KBM-7 (cell line): ENCODE measurements at places on chromosomes 12 and 14.
A peak's percentile ranks its signal among the peaks of the same experiment; 100 is the strongest.

- no peak for DNase-seq
Measured at GRCh38 chr12:67202678-67203012, 66.5 kb upstream of the CAND1 start.

DNA sequence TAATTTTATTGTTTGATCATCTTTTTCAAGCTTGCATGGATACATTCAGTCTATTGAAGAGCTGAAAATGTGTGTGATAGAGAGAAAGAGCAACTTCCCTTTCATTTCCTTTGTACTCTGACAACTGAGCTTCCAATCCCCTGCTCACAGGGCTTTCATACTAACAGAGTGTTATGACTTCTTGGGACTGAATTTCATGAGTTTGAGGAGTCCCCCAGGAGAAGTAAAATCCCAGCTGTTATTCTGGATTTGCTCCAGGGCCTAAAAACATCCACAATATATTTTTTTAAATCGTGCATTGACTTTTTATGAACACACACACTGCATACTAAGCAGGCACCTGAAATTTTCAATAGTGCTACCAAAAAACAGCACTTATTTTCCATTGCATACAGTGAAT, 195.8 kb upstream of the CAND1 start:
- no peak for DNase-seq

DNA sequence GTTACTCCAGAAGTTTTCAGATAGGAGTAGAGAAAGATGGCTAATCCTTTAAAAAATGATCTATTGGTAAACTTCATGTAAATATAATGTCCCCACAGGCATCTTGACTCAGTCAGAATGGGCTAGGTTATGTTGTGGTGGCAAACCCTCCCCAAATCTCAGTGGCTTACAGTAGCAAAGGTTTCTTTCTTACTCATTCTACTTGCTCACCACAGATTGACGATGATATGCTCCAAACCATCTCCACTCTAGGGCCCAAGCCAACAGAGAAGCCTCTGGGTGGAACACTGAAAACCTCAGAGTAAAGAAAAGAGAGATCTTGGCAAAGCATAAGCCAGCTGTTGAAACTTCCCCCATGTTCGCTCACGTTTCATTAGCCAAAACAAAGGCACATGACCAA, 146.4 kb downstream of the EMP1 start:
- DNase-seq, result no peak

- DNase-seq, result no peak
Measured at GRCh38 chr12:75781532-75782046, 250.0 kb downstream of the PHLDA1 start.

DNA sequence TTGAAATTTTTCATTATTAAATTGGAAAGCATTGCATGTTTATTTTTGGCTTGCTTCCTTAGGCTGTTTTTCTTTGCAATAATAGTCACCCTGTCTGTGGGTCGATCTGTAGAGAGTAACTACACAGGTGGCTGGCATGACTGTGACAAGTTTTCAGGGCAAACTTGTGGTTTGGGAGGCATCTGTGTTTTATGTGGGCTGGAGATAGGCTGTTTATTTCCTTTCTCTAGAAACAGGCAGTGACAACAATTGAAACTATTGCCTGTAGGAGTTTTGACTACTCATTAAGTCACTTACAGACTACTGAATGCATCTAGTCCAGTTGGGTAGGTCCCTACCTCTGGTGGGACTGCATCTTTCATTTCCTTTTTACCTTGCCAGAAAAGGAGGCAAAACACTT, 155.6 kb downstream of the DYRK2 start:
- no peak for DNase-seq

DNA sequence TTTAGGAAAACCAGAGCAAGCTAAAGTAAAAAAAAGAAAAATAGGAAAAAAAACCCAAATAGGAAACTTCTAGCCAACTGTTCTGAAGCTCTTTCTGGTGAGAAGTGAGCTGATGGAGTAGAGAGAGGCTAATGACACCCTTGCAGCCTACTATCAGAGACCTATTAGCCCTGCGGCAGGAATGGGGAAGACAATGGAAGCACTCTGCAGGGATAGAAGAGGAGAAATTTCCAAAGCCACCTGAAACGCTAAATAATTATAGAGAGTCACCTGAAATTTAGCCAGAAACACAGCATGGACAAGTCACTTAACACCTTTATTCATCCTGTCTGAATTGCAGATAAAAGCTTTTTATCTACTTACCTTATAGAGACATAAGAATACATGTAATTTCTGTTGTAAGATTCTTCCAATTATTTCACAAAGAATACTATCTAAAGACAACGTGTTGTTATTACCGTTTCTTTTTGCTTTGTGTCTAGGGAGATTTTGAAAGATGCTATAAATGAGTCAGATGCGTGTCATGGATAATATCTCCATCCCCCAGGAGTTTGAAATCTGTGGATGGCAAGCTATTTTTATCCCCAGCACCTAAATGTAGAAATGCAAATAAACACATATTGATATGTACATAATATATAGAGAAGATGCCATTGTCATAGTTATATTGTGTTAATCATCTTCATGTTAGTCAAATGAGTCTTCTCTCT, 138.6 kb downstream of the TPH2 start:
- DNase-seq, result no peak

GRCh38 chr14:104749111-104749649, 3.8 kb upstream of the SIVA1 start:
- no peak for DNase-seq

DNA sequence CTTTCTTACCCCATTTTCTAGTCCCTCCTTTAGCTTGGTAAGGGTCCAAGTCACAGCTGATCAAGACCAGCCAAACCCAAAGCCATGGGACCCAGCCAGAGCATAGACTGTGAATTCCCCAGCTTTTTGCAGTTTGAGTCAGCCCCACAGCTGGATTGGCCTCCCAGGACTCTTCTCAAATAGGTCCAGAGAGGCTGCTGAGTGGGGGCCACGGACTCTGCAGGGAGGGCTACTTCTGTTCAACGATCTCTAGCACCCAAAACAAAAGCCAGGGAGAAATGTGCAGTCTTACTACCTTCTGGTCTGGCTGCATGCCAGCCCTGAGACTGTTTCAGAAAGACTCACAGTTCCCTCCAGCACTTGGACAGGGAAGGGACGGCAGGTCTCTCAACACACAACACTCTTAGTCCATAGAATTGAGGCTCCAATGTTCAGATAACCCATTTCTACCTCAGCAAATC, 1.6 kb downstream of the VDR start:
- DNase-seq, result peak; percentile 30

GRCh38 chr12:48366131-48366530, 15.4 kb upstream of the ZNF641 start:
- no peak for DNase-seq

- DNase-seq, result no peak
Measured at GRCh38 chr14:66444271-66444927, 41.8 kb upstream of the CCDC196 start.

- DNase-seq, result no peak
Measured at GRCh38 chr14:93944348-93945069, 17.4 kb downstream of the FAM181A start.

GRCh38 chr12:49462083-49462744, 76.6 kb upstream of the KCNH3 start:
- DNase-seq, result peak; percentile 13

GRCh38 chr12:25583545-25583944, 30.5 kb upstream of the LMNTD1 start:
- no peak for DNase-seq

DNA sequence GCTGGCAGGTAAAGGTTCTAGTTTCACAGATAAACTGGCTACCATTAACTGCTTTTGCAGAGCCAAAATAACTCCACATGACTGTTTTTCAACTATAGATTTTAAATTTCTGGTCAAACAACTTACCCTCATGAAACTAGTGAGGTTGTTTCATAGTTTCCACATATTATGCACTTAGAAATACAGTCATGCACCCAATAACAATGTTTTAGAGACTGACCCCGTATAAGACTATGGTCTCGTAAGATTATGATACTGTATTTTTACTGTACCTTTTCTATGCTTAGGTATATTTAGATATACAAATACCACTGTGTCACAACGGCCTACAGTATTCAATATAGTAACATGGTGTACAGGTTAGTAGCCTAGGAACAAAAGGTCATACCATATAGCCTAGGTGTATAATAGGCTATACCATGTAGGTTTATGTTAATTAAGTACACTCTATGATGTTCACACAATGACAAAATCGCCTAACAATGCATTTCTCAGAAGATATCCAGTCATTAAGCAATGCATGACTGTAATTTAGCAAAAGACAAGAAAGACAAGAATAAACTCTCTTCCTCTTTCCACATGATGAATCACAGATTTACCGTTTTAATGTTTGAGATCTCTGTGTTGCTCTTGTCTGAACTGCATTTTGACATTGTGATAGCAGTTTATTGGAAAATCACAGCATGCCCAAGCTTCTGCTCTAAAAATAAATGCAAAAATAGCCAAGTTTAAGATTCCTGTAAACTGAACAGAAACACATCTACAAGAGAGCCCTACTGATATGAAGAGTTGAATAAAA, 17.1 kb downstream of the DICER1 start:
- DNase-seq, result peak; percentile 23

DNA sequence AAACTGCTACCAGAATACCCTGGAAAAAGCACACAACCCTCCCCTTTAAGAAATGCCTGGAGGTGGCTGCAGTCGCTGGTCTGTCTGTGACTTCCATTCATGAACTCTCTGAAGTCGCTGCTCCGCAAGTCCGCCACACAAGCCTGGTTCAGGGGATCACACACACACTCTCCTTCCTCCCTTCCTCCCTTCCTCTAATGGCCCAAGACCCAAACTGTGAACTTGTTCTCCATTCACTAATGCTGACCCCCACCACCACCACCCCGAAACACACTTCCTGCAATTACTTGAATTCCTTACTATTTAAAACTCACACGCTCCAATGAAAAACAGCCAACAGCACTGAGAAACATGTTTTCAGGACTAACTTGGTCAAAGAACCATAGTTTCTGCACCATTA, 1.0 kb upstream of the LMO3 start:
- peak; percentile 73 for DNase-seq

GRCh38 chr12:110042264-110042663, 6.1 kb downstream of the C12orf76 start:
- DNase-seq, result no peak

GRCh38 chr12:13538136-13538535, 341.6 kb downstream of the EMP1 start:
- DNase-seq, result no peak

DNA sequence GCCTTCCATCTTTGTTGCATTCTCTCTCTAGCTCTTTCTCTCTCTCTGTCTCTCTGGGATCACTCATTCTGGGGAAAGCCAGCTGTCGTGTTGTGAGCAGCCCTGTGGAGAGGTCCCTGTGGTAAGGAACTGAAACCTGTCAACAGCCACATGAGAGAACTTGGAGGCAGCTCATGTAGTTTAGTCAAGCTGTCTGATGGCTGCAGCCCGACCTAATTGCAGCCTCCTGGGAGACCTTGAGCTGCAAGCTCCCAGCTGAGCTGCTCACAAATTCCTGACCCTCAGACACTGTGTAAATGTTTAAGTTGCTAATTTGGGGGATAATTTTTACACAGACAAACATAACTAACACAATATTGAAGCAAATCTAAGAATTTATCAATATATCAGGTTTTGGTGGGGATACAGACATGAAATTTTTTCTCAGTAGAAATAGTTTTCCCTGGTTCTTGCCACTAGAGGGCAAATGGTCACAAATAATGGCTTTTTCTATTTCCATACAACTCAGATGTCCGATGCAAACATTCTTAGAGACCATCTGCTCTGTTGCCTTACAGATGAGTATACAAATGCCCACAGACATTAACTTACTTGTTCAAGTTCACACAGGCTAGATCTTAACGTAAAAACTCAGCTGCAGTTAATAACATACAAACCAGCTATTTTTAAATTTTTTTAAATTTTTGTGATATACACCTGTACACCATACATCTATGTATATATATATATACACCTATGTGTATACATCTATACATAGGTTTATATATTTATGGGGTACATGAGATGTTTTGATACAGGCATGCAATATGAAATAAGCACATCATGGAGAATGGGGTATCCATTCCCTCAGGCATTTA, 15.5 kb upstream of the KRR1 start:
- peak; percentile 81 for DNase-seq

DNA sequence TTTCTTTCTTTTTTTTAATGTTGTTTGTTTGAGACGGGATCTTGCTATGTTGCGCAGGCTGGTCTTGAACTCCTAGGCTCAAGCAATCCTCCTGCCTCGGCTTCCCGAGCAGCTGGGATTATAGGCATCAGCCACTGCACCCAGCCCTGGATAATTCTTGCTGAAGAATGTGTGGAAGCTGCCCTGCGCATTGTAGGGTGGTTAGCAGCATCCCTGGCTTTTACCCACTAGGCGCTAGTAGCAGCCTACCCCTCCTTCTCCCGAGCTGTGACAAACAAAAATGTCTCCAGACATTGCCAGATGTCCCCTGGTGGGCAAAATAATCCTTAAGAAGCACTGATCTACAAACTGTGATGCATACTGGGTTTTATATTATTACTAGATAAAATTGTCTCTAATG, 6.6 kb downstream of the DCAF4 start:
- no peak for DNase-seq

DNA sequence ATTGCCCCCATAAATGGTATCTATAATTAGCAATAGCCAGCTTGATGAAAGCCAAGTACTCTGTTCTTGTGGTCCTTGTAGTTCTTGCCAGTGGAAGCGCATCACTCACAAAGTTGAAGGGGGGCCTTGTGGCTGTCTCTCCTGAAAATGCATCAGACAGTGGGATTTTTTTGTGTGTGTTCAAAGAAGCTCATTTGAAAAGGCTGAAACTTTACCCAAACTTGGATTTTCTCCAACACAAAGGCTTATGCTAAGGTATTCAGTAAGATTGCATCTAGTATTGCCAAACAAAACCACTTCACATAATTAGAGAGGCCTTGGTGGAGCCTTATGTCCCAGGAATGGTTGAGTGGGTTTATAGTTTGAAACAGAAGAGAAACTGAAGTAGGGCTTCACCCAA, 216.7 kb upstream of the TMTC1 start:
- no peak for DNase-seq

DNA sequence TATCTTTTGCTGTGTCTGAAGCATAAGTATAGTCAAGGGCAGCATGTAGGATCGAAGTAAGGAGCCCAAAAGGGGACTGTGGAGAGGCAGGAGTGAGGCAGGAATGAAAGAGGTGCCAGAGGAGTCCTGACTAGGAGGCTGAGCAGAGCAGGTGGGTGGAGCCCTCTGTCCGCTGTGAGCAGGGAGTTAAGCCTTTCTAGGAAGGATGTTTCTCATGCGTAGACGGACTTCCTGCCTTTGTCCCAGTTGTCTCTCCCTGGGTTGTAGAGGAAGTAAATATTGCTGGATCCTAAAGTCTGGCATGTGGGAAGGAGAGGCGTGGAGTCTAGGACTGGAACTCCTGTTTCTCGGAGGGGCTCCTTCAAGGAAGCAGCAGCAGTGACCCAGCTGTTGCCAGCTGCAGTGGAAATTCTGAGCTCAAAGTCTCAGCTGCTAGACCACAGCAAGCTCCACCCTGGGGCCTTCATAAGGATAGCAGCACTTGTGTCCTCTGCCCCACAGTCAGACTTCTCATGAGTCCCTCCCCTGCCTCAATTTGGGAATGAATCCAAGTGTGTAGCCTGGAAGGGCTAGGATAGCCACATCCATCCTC, 44.0 kb downstream of the RBMS2 start:
- peak; percentile 64 for DNase-seq
